ENCODE measurements at places on chromosomes 12 and 14. TPM values are rescaled to one million over a fixed set of nuclear protein-coding genes. Genes with fewer than 3 reads are reported as not detected.

TOMM20L gene
- not detected for total RNA-seq

JAG2 gene
- total RNA-seq = 28.6 TPM

KRT5 gene
- not detected for total RNA-seq

MIPOL1 gene
- 8.4 TPM for total RNA-seq

ACADS gene
- total RNA-seq = 113 TPM

SERPINA10 gene
- not detected for total RNA-seq
